ENCODE measurements at places on chromosomes 2 and 18.

- no peak for DNase-seq
Observed at GRCh38 chr18:7839548-7839947, 272.4 kb downstream of the PTPRM start.

DNA sequence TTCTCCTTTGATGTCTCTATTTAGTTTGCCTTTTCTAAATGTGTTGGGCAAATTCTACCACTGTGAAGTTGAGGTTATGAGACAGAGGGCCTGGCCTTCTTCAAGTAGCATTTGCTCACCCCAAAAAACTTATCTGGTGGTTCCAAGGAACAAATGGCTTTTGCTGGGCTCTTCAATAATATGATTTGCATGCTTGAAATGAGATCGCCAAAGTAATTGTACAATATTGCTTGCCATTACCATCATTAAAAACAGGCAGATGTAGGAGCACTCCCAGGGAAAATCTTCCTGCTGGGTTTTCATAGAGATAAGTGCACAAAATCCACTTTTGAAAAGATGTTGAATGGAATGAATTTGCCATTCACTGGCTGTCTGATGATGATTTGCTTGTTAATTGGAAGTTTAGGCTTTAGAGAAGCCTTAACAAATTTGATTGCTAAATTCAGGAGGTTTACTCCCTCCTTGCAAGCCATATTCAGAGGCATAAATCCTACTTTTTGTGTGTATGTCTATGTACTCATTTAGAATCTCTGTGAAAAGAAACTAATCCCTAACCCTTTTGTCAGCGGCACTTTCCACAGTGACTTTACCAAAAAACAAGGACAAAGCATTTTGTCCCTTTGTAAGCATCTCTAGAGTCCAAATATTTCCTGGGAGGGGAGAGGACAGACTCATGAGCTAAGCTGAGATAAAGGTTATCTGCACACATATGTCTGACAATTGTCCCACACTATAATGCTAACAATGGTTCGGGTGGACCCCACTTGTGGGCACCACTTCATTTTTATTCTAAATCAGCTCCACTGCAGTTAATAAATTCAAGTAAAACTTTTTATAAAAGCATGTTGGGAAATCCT is 240.8 kb upstream of the PIK3C3 start:
- no peak for DNase-seq

GRCh38 chr2:241541564-241542277 is 16.8 kb upstream of the BOK start:
- DNase-seq: no peak

GRCh38 chr2:65565681-65566080 is 133.3 kb upstream of the SPRED2 start:
- no peak for DNase-seq

GRCh38 chr2:9644603-9645002 is 13.8 kb upstream of the YWHAQ start:
- DNase-seq: no peak

DNA sequence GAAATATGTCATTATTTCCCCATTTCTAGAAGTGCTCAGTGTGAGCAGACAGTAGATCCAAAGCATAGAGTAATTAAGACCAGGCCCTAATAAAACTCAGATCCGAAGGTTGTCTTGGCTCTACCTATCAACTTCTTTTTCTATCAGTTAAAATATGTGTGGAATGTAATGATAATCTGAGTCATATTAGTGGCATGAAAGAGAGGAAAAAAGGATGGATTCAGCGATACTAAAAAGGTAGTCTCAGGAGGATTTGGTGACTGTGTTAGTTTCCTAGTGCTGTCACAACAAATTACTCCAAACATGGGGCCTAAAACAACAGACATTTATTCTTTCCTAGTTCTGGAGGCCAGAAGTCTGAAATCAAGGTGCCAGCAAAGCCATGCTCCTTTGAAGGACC is 103.7 kb upstream of the NABP1 start:
- DNase-seq: no peak

- no peak for DNase-seq
Observed at GRCh38 chr2:202009019-202009481, 24.6 kb upstream of the FZD7 start.

GRCh38 chr2:105062158-105062557 is 24.3 kb downstream of the MRPS9 start:
- no peak for DNase-seq

- DNase-seq: no peak
Observed at GRCh38 chr2:70515938-70516337, 37.7 kb downstream of the TGFA start.

- no peak for DNase-seq
Observed at GRCh38 chr2:67159929-67160328, 237.2 kb upstream of the ETAA1 start.

All from stimulated activated CD8-positive, alpha-beta memory T cell treated with anti-CD3 and anti-CD28 coated beads, Interleukin-7, amount 100 ng/mL, for 24 hours (primary cell).